ENCODE measurements at places on chromosomes 16 and 17.

DNA sequence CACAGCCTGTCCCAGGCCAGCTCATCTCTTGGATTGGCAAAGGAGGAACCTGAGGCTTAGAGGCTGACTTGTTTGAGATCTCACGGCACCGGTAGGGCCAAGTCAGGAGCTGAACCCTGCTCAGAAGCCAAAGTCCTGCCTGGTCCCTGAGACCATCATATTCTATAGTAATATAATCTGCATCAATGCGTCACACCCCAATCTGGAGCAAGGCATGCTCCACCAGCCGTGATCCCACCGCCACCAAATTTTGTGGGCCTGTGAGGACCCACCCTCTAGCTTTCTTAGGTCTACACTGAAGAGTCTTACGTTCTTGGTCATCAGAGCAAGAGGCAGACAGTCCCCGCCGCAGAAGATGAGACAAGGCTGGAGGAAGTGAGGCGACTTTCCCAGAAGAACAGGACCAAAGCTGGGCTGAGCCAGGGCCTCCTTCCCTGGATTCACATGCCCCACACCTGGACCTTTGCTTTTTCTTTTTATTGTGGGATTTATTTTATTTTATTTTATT is 2.7 kb downstream of the SULT1A1 start:
- DNase-seq = no peak

DNA sequence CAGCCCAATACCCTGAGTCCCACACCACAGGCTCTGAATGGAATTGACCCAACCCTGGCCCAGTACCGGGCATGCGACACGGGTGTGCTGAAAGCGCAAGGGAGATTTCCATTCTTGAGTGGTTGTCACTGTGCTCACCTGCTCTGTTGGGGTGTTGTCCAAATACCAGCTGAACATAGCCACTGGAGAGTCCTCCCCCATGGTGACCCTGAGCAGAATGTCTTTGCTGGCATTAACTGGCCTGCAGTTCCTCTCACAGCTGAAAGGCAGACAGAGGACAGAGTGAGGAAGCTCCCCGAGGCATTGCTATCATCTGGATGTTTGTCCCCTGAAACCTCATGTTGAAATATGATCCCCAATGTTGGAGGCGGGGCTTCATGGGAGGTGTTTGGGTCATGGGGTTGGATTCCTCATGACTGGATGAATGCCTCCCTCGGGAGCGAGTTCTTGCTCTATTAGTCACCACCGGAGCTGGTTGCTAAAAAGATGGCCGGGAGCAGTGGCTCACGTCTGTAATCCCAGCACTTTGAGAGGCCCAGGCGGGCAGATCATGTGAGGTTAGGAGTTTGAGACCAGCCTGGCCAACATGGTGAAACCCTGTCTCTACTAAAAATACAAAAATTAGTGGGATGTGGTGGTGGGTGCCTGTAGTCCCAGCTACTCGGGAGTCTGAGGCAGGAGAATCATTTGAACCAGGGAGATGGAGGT is 57.3 kb upstream of the BCO1 start:
- DNase-seq = no peak

DNA sequence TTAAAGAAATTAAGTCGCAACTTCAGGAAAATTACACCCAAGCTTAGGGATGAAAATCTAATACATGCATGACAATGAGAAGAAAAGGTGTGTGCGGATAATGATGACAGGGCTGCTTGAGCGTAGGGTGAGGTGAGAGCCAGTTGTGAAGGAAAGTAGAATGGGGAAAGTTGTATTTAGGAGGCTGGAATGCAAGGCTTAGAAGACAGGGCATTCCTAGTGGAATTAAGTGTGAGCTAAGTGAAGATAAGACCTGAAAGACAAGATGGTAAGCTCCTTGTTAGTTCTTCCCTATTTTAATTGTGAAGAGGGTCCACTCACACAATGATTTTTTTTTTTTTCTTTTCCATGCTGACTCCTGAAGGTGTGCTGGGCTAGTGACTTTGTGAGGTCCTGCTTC is 519.5 kb upstream of the SALL1 start:
- no peak for DNase-seq

GRCh38 chr16:5032748-5033167 is 977 bp downstream of the NAGPA start:
- DNase-seq = no peak

- no peak for DNase-seq
Observed at GRCh38 chr16:85838381-85838780, 38.9 kb downstream of the COX4I1 start.

DNA sequence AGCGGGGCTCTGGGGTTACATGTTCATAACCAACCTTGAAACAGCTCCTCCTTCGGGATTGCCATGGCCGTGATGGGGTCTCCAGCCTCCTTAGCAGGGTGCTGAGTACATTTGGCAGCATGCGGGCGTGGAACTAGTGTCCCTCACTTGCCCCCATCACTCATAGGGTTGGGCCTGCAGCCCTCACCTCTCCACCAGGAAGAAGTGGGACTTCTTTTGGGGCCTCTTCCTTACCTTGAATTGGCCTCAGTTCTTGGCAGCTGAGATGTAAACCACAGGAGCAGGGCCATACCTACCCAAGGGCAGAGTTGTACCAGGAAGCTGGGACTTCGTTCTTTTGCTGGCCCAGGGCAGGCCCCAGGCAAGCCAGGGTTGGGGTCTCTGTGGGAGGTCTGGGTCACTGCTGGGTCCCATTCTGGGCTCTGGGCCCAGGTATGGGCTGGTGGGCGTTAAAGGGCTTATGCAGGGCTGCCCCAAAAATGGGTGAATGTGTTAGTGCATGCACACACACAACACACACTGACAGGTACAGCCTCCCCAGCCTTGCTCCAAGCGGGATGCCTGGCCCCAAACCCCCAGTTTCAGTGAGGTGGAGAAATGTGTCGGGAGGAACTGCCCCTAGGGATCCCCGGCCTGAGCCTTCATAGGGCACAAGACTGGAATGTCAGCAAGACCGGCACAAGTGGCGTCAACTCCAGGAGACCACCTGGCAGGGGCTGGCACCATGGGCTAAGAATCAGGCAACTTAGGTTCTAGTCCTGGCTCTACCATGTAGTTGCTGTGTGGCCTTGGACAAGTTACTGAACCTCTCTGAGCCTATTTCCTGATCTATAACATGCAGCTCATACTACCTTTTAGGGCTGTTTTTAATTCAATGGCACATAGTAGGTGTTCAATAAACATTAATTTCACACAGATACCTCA is 3.9 kb upstream of the KRT15 start:
- DNase-seq = no peak

GRCh38 chr17:58822148-58823050 is 66.7 kb downstream of the PPM1E start:
- no peak for DNase-seq
